ENCODE measurements at places on chromosomes 5 and 9.

DNA sequence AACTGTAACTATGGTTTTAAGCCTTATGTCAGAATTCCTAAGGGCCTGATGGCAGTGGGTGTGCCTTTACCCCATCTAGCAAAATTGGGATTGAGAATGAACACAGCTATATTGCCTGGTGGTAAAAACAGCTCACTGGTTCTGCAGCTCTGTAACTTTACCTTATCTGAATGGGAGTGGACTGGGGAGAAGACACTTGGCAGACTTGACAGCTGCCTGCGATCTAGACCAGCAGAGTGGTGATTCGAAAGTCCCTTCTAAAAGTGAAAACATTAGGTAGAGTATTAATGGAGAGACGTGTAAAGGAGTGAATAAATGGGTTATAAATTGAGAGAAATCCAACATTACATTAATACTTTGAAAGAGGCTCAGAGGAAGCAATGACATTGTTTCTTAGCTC, 289.1 kb upstream of the EDIL3 start:
- no peak for DNase-seq
- H3K27me3 ChIP-seq: no peaks in the 10 kb centered on the region
- no peak overlapping the region for H3K27ac ChIP-seq
- no peaks in the 10 kb centered on the region for H3K4me1 ChIP-seq
- no peaks in the 10 kb centered on the region for H3K36me3 ChIP-seq

DNA sequence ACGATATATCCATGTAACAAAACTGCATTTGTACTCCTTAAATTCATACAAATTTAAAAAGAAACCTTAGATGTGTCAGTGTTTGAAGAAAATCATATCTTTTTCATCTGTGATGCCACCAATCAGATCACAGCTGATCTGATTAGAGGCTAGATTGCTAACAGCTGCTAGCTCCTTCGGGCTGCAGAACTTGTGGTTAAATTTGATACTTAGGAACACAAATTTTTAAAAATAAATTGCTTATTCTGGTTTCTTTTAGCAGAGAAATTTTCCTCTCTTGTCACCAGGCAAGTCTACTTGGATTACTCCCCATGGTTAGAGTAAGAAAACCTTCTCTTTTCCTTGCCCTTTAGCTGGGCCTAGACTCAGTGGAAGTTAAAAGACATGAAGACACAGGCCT, 94.6 kb upstream of the RANBP6 start:
- no peaks in the 10 kb centered on the region for H3K36me3 ChIP-seq
- H3K4me3 ChIP-seq: no peak overlapping the region
- H3K4me1 ChIP-seq: peaks cover 24% of the 10 kb centered on the region
- no peak overlapping the region for H3K27ac ChIP-seq

DNA sequence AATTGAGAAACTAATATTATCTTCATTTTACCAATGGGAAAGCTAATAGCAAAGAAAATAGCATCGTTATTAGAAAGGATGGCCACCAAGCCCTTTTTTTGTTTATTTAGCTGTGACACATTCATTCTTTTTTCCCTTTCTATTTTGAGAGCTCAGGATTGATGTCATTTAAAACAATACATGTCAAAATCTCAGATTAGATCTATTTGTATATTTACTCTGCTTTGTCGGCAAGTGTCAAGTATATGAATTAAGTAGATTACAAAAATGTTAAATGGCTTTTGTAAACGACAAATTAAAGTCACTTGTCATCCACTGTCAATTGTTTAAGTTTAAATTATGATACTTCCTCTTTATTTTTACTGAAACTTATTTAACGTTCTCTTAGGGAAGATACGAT, 118.9 kb downstream of the PAM start:
- no peak for DNase-seq
- no peak overlapping the region for H3K27ac ChIP-seq
- H3K36me3 ChIP-seq: peaks cover 15% of the 10 kb centered on the region
- H3K4me1 ChIP-seq: no peaks in the 10 kb centered on the region
- no peak overlapping the region for H3K4me3 ChIP-seq
- no peaks in the 10 kb centered on the region for H3K27me3 ChIP-seq

GRCh38 chr9:113589890-113590289, 126.4 kb downstream of the RGS3 start:
- DNase-seq: peak; percentile 25
- H3K4me3 ChIP-seq: no peak overlapping the region
- H3K27ac ChIP-seq: no peak overlapping the region
- peaks cover 3% of the 10 kb centered on the region for H3K36me3 ChIP-seq
- H3K4me1 ChIP-seq: peaks cover 49% of the 10 kb centered on the region
- no peaks in the 10 kb centered on the region for H3K27me3 ChIP-seq

DNA sequence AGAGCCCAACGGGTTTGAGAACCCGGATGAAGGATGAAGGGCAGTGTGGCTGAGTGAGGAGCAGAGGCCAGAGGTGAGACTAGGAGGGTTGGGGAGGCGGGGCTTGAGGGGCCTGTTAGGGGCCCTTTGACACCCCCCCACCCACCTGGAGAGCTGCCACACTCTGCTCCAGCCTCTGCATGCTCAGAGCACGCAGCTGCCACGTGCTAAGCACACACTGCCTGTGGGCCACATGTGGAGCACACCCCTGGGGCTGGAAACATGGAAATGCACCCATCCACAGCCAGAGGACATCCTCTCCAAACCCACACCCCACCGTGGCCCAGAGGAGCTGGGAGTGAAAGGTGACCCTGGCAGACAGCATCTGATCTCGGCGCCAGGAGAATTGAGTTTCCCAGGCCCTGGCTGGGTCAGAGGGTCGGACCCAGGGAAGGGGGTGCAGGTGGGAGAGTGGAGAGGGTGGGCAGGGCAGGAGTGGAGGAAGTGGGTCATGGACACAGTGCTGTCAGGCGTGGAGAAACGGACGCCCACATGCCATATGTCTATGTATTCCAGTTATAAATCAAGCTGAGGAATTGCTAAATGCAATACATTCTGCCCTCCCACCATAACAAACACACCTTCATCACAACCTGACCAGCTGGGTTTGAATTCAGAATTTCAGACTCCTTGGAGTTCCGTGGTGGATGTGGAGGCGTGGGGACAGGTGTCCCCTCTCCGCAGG, 5.9 kb downstream of the DNM1 start:
- peaks cover 2% of the 10 kb centered on the region for H3K4me1 ChIP-seq
- no peak overlapping the region for H3K27ac ChIP-seq
- peaks cover 10% of the 10 kb centered on the region for H3K27me3 ChIP-seq
- H3K36me3 ChIP-seq: no peaks in the 10 kb centered on the region

DNA sequence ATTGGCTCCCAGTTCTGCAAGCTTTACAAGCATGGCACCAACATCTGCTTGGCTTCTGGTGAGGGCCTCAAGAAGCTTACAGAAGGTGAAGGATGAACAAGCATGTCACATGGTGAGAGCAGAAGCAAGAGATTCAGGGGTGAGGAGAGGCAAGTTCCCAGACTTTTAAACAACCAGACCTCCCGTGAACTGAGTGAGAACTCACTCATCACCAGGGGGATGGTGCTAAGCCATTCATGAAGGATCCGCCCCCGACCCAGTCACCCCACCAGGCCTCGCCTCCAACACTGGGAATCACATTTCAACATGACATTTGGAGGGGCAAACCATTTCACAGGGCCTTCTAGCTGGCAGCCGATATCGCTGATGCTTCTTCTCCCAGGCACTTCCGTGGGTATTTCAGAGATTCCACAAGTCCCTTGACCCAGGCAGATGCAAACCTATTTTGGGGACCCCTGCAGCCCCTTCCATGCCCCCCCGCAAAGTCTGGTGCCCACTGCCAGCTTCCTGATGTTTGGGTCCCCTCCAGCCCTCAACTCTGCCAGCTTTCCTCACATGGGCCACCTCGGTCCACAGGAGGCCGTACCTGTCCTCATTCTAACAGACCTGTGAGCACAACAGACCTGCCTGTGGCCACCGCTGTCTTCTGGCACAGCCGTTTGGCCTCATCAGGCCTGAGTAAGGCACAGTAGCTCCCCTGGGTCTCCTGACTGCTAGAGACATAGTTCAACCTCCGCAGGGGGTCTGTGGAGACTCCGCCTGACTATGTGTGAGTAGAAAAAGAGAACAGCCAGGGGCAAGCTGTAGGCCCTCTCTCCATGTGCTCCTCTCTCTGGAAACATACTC, 60.7 kb upstream of the ANGPTL2 start:
- no peak overlapping the region for H3K4me3 ChIP-seq
- H3K4me1 ChIP-seq: no peaks in the 10 kb centered on the region
- DNase-seq: peak; percentile 2
- H3K27me3 ChIP-seq: no peaks in the 10 kb centered on the region
- no peak overlapping the region for H3K27ac ChIP-seq
- H3K36me3 ChIP-seq: no peaks in the 10 kb centered on the region

DNA sequence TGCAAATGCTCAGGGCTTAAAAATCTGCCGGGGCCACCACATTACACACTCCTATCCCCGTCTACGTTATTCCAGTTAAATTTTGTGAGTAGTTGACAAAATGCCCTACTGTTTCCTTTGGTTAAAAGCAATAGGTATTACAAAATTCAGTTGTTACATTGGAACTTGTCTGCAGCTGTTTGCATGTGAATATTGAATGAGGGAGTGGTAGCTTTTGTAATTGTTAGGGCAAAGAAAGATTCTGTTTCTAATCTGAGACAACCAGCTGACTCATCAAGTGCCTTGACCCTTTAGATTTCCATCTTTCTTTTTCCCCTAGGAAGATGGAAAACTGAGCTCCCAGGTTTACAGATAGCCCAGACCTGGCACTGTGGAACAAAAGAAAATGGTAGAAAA, 30.2 kb downstream of the MAML1 start:
- no peak overlapping the region for H3K27ac ChIP-seq
- no peaks in the 10 kb centered on the region for H3K27me3 ChIP-seq
- no peak for DNase-seq
- H3K4me1 ChIP-seq: peaks cover 58% of the 10 kb centered on the region
- H3K4me3 ChIP-seq: no peak overlapping the region

DNA sequence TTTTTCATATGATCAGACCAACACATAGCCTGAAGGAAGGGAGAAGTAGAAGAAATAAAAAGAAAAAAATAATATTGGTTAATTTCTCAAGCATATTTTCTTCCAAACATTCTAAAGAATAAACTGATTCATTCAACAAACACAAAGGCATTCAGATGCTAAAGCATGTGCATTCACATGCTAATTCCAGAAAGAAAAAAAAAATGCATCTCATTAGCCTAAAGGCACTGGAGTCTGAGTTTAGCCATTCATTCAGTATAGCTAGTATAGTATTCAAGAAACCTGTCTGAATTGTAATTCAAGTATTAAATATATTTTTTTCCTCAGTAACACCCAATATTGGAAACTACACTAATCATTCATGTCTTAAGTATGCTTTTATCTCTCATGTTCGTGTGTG, 61.0 kb upstream of the FER start:
- no peak overlapping the region for H3K4me3 ChIP-seq
- H3K36me3 ChIP-seq: no peaks in the 10 kb centered on the region

DNA sequence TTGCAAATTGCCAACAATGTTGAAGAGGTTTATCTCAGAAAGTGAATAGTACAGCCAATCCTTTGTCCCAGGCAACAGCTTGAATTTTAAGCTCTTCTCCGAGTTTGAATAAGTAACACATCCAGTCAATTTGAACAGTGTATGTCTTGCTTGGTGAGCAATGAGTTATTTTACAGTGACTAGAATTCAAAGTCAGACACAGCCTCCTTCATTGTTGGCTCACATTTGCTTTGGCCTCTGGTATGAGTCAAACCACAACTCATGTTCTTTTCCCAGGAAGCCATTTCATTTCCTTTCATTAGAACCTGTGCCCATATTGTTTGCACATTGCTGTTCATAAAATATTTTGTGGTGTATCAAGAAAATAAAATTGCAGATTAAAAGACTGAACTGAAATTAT, 622.0 kb upstream of the DAB2 start:
- H3K36me3 ChIP-seq: no peaks in the 10 kb centered on the region
- no peaks in the 10 kb centered on the region for H3K4me1 ChIP-seq
- no peak overlapping the region for H3K4me3 ChIP-seq

GRCh38 chr5:57316798-57317327, 143.0 kb downstream of the GPBP1 start:
- no peak overlapping the region for H3K4me3 ChIP-seq
- H3K27ac ChIP-seq: no peak overlapping the region
- peaks cover 3% of the 10 kb centered on the region for H3K4me1 ChIP-seq
- H3K36me3 ChIP-seq: no peaks in the 10 kb centered on the region

GRCh38 chr5:97019435-97020117, 83.7 kb downstream of the LNPEP start:
- H3K27me3 ChIP-seq: no peaks in the 10 kb centered on the region
- H3K27ac ChIP-seq: no peak overlapping the region
- H3K4me3 ChIP-seq: no peak overlapping the region
- no peak for DNase-seq
- H3K36me3 ChIP-seq: peaks cover 34% of the 10 kb centered on the region
- peaks cover 18% of the 10 kb centered on the region for H3K4me1 ChIP-seq

DNA sequence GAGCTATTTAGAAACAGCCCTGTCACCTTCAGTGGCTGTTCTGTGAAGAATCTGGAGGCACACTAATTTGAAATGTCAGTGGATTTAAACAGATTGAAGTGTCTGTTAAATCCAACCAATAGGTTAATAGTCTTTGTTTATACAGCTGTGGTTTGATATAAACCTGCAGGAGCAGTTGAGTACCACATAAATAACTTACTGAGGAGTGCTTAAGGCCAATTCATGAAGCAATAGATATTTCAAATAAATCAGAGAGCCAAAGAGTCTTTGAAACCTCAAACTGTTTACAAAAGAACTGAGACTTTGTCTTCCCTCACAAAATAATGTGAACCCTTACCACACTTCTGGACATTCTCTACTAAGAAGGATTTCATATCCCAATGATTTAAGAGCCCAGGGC, 111.9 kb downstream of the FEM1C start:
- no peak overlapping the region for H3K27ac ChIP-seq
- peaks cover 15% of the 10 kb centered on the region for H3K27me3 ChIP-seq
- peaks cover 3% of the 10 kb centered on the region for H3K4me1 ChIP-seq

GRCh38 chr9:114953959-114954358, 23.6 kb upstream of the TNFSF8 start:
- H3K27ac ChIP-seq: peak overlapping the region; percentile 8
- peaks cover 2% of the 10 kb centered on the region for H3K36me3 ChIP-seq
- DNase-seq: peak; percentile 62
- H3K4me3 ChIP-seq: no peak overlapping the region
- H3K27me3 ChIP-seq: no peaks in the 10 kb centered on the region

GRCh38 chr9:36872641-36873040, 161.4 kb downstream of the PAX5 start:
- no peaks in the 10 kb centered on the region for H3K4me1 ChIP-seq
- no peaks in the 10 kb centered on the region for H3K36me3 ChIP-seq
- no peak overlapping the region for H3K4me3 ChIP-seq
- H3K27me3 ChIP-seq: peaks cover 3% of the 10 kb centered on the region

DNA sequence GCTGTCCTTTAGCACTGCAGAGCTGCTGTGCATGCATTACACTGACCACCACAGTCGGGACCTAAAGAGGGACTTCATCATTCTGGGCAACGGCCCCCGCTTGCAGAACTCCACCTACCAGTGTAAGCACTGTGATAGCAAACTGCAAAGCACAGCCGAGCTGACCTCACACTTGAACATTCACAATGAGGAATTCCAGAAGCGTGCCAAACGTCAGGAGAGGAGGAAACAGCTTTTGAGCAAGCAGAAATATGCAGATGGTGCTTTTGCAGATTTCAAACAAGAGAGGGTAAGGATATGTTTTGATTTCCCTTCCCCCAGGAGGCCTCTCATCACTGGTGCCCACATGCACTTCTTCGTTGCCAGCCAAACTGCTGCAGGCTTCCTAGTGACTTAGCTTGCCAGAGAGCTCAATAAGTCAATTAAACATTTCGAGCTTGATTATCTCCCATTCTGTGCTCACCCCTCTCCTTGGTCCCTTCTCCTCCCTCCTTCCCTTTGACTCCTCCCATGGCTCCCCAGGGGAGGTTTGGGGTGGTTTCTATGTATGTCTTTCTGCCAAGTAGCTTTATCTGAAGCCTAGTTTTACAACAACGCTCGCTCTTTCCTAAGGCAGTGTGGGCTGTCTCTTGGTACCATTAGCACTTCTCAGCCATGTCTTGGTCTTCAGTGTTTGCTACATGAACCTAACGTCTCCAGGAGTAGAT, 66.7 kb downstream of the ZNF462 start:
- H3K27ac ChIP-seq: no peak overlapping the region
- H3K4me1 ChIP-seq: no peaks in the 10 kb centered on the region
- no peak overlapping the region for H3K4me3 ChIP-seq
- no peaks in the 10 kb centered on the region for H3K27me3 ChIP-seq
- no peak for DNase-seq
